ENCODE measurements at places on chromosomes 1 and 21.

DNA sequence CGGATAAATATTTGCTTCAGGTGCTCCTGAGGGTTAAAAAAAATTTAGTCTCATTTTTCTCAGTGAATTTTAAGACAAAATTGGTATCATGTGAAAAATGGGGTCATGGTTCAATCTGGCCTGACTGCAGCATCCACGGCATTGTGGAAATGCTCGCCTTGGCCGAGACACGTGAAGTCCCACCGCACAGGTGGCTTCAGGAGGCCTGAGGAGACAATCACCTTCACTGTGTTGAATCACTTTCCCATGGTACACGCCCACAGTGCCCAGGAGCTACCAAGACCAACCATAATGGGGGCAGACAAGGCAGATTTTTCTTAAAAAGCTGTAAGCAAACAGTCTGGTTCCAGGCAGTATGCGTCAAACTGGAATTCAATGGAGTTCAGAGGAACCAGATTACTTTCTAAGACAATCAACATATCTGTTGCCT, 11.0 kb upstream of the CPLANE2 start:
- DNase-seq: no peak

GRCh38 chr1:237398751-237399150, 356.8 kb downstream of the RYR2 start:
- DNase-seq: no peak

DNA sequence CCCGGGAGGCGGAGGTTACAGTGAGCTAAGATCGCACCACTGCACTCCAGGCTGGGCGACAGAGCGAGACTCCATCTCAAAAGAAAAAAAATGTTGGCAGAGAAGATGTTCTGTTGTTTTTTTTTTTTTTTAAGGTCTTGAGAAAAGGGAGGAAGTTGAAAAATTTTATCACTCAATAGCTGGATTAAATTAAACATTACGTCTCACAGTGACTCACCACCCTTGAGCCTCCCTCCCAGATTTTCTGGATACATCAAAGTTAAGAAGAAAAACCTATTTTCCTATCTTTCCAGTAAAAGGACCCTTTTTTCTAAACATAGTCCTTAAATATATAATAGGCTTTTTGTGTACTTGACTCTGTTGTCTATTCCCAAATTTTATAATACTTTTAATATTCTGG, 35.5 kb downstream of the IFNAR1 start:
- no peak for DNase-seq

GRCh38 chr1:117564227-117565075, 41.4 kb upstream of the TENT5C start:
- DNase-seq: no peak

DNA sequence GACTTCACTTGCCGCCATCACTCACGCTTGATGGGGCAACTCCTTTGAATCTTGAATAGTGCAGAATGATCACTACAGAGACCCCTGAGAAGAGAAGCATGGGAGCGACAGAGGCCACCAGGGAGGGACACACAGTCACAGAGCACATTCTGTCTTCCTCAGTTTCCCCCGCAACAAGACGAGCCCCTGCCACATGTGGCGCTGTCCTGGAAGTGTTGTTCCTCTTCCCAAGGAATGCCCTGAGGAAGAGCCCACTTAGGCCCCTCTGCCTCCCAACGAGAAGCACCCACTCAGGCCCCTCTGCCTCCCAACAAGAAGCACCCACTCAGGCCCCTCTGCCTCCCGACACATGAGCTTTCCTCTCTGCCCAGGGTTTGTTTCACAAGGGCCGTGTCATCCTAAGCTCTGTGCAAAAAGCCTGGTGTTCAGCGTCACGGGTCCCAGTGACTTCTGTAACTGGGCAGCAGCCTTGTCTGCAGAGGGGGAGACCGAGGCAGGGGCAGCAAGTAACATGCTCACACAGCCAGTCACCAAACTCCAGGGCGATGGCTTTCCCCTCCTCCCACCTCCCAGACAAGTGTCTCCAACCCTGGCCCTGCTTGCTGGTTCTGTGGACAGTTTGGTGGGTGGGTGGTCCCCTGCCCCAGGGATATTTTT, 19.8 kb downstream of the SLC37A1 start:
- no peak for DNase-seq

- DNase-seq: no peak
Measured at GRCh38 chr1:184456189-184456588, 69.4 kb downstream of the C1orf21 start.

GRCh38 chr1:21592086-21592865, 76.9 kb downstream of the RAP1GAP start:
- no peak for DNase-seq

DNA sequence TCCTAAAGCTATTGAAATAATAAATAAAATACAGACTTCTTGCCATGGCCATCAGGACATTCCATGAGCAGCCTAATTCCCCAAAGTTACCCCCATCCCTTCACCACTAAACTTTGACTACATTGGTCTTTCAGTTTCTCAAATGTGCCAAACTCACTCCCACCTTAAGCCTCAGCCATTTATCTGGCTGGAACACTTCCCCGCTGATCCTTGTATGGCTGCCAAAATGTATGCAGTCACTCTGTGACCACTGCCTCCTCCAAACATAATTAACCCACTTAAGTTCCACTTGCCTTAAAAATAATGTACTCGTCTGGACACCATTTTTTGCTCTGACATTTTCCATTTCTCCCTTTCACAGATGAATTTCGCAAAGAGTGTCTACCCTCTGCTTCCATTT, 407.4 kb downstream of the NTNG1 start:
- no peak for DNase-seq

DNA sequence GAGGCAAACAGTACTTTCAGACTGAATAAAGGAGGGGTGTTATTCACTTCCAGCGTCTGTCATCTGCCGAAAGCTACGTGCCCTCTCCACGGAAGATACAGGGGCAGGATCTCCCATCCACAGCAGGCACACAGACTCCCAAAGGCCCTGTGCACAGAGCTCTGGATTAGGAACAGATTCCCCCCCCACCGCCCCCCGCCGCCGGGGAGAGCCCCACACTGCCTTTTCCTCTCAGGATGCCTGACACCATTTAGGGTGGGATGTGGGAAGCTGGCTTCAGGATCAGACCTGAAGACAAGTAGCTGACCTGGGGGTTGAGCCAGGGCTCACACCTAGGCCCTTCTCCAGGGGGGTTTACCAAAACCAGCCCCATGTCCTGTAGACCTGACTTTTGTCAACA, 8.4 kb upstream of the TCP10L start:
- no peak for DNase-seq

Measured in activated CD4-positive, alpha-beta T cell treated with anti-CD3 and anti-CD28 coated beads, Interleukin-2, amount 50 U/mL, for 48 hours (primary cell).